Hematopoietic multipotent progenitor cell treated with erythropoietin and hydrocortisone succinate and interleukin-3 and kit ligand, for 8 days (in vitro differentiated cells): ENCODE measurements at places on chromosomes 1 and 21.

- DNase-seq = no peak
These were observed 3.5 kb downstream of the KLHL12 start for GRCh38 chr1:202923533-202923932.

- peak; percentile 44 for DNase-seq
These were observed at the start of gene RNPEP for GRCh38 chr1:201982623-201983379. RNPEP (plus strand) TSS chr1:201982648; CDS start chr1:201982667, 19 bp downstream.

- DNase-seq = no peak
These were observed 385.6 kb downstream of the HLX start for GRCh38 chr1:221264848-221265247.

GRCh38 chr1:113137563-113137962 is 64.6 kb downstream of the LRIG2 start:
- DNase-seq = peak; percentile 40

GRCh38 chr1:4512636-4513035 is 141.8 kb upstream of the AJAP1 start:
- DNase-seq = no peak

DNA sequence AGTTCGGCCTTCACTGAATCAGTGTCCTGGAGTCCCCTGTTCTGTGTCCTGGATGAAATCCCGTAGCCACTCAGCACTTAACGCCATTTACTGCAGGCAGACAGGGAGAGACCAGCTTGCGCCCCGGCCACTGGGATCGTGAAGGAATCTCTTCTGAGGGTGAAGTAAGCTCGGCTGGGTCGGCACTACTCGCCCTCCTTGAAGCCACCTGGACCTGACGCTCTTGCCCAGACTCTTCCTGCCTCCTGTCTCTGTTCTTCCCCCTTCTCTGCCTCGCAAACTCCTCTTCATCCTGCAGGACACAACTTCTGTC is 99.9 kb upstream of the ZBTB40 start:
- DNase-seq = no peak

DNA sequence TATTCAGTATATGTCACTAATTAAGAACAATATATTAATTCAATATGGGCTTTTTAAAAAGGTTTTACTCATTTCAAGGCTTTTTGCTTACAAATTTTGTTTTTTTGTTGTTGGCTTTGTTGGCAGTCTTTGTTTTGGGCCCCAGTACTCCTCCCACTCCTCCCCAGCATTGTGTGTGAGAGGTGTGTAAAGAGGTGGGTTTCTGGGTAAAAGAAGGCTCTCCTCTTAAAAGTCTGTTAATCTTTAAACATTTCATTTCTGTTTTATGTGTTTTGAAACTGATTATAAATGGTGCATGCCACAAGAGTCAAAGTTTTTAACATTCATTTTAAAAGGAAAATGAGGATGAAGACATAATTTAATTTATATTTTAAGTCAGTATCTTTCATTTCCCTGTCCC is 79.6 kb downstream of the SASS6 start:
- DNase-seq = no peak

DNA sequence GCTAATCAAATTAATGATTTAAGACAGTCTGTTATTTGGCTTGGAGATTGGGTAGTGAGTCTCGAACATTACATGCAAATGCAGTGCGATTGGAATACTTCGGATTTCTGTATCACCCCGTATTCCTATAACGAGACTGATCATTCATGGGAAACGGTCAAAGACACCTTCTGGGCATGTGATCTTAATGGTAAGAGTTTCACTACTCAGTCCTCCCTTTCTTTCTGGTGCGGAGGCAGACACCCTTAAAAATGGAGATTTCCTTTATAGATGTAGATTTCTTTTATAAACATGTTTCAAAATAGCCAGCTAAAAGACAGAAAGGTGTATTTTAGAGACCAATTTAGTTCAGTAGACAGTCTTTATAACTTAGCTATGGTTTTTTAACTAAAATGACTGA is 74.4 kb downstream of the HS2ST1 start:
- no peak for DNase-seq

DNA sequence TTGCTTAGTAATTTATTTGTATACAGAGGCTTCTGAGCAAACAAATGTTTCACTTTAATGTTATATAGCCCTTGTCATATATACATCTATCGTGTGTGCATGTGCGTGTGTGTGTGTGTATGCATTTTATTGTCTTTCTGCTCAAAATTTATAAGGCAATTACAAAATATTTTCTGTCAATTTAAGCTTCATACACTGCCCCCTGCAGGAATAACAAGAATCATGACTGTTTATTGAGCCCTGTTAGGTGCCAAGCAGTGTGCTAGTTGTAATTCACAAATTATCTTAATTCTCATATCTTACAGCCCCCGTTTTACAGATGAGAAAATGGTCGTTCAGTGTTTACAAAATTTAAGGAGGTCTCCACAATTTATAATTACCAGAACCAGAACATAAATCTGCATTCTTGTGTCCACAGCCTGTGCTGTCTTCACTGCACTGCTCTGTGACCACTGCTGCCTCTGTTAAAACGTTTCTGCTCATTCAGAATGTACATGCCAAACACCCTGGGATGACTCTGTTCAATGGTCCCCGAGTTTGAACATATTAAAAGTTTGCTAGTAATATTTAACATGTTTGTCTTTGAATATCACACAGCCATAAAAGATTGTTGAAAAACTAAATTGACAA is 181.3 kb downstream of the ATP6V1G3 start:
- peak; percentile 55 for DNase-seq

DNA sequence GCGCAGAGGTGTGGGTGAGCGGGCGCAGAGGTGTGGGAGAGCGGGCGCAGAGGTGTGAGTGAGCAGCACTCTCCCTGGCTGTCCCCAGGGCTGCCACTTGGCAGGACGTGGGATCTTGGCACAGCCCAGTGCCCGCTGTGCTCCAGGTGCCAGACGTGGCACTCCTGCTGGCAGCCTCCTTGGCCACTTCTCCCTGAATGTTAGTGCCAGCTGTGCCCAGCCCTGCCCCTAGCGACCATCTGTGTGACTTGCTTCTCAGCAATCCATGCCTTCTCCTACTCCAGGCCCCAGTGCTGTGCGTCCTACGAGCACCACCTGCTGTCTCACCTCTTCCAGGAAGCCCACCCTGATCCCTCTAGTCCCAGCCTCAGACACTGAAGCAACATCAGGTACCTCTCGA is 30.5 kb downstream of the KRTAP10-1 start:
- DNase-seq = peak; percentile 4

GRCh38 chr1:53769780-53770179 is 30.8 kb upstream of the GLIS1 start:
- DNase-seq = no peak

- DNase-seq = no peak
These were observed 148.4 kb downstream of the SYT2 start for GRCh38 chr1:202561726-202562443.

- no peak for DNase-seq
These were observed 3.0 kb downstream of the VAMP4 start for GRCh38 chr1:171738911-171739310.

GRCh38 chr1:226682871-226683814 is 55.9 kb downstream of the ITPKB start:
- DNase-seq = no peak

- DNase-seq = no peak
These were observed 303.7 kb downstream of the HLX start for GRCh38 chr1:221182791-221183533.

DNA sequence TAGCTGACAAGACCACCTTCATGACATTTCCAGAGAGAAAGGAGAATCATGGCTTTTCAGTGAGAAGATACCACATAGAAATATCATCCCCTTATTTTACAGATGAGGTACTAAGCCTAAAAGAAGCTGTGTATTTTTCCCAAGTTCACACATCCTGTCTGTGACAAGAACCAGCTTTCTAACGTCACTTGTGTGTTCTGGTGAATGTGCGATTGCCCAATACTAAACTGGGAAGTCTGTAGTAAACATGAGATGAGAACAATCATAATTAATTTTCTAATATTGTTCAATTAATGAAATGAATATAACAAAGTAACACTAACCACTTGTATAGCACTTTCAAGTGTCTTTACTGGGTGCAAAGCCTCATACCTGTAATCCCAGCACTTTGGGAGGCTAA is 46.0 kb downstream of the PTGER3 start:
- no peak for DNase-seq

DNA sequence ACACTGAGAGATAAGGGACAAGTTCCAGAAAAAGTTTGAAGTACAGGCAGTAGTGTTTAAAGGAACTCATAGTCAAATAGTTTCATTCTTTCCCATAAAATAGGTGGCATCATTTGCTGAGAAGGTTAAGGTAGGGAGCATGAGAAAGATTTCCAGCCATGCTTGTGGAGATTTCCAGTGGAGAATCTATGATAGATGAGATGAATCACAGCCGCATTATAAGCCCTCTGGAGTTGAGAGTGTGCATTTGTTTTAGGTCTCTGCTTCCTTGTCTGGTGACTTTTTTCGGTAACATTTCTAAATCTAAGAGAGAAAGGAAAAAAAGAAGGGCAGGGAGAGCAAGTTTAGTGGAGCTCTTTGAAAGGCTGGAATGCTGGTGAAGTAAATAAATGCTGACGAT is 108.7 kb downstream of the DISP1 start:
- no peak for DNase-seq

DNA sequence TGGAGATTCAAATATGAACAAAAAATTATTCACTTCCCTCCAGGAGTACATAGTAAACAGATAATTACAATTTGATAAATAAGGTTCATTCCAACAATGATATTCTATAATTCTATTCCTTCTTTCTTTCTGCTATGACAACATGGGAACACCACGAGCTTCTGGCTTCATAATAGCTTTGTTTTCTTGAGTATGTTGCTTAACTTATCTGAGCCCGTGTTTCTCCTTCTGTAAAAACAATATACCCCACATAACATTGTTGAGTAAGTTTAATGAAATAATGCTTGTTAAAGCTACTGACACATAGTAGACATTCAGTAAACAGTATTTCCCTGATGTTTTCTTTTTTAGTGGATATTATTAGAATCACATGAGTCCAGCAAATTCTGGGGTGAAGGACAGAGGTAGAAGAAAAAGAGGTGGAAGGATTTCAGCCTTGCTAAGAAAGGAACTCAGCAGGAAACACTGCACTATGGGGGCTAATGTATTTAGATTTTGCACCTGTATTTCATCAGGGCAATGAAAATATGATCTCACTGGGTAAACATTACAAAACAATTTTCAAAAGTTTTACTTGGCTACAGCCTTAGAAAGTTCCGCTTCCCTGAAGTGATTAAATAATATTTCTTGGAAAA is 430.8 kb upstream of the C1orf87 start:
- no peak for DNase-seq

- DNase-seq = no peak
These were observed 76.4 kb downstream of the GDAP2 start for GRCh38 chr1:117852853-117853553.

- DNase-seq = no peak
These were observed 61.8 kb upstream of the LRRC8D start for GRCh38 chr1:89759036-89759435.

GRCh38 chr1:110356379-110356778 is 17.2 kb downstream of the RBM15 start:
- no peak for DNase-seq

GRCh38 chr1:232499188-232499587 is 130.7 kb downstream of the SIPA1L2 start:
- DNase-seq = no peak

DNA sequence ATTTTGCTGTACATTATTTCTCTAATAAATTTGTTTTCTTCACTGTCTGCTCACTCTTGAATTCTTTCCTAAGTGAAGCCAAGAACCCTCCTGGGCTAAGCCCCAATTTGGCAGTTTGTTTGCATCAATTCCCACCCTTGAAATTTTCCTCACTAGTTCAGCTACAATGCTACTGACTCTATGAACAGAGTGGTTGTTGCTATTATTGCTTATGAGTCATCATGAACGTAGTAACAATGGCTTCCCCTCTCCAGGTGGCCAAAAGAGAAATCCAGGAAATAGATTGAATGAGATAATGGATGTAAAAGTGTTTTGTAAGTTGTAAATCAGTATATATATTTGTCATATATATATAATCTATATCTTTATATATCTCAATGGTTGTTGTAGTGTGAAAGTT is 193.0 kb downstream of the URB2 start:
- no peak for DNase-seq

DNA sequence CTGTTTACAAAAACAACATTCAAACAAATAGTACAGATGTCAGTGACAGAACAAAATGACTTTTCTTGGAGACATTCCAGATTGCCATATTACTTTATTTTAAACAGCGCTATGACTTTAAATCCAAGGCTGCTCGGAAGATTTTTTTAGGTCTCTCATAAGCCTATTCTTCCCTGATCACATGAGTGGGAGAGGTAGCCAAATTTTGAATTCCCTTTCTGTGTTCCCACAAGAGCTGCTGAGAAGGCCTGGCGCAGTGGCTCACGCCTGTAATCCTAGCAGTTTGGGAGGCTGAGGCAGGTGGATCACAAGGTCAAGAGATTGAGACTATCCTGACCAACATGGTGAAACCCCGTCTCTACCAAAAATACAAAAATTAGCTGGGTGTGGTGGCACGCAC is 53.7 kb downstream of the SLC35A3 start:
- no peak for DNase-seq

DNA sequence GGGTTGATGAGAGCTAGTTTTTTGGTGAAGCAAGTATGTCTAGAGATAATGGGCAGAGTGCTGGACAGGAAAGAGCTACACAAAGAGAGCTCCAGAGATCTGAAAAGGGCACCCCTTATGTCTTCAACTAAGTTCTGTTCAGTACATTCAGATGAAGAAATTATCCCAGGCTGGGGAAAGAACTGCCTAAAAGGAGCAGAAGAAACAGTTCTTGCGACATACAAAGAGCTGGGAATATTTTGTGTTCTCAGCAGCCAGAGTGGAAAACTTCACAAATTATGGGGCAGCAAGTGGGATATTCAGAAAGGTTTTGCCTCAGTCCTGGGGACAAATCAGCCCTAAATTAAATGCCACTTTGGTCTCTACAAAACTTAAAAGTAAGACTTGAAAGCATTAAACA is 17.4 kb upstream of the CCN1 start:
- DNase-seq = no peak

DNA sequence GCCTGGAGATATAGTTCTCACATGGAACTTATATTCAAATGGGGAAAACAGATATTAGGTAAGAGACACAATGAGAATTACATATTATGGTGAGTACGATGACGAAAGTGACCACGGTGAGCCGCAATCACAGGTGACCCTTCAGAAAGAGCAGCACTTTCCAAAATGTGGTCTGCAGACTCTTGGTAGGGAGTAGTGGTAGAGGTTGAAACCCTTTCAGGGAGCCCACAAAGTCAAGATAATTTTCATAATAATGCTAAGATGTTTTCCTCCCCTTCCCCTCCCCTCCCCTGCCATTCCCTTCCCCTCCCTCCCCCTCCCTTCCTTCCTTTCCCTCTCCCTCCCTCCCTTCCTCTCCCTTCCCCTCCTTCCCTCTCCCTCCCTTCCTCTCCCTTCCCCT is 83.5 kb upstream of the AKT3 start:
- DNase-seq = no peak

- no peak for DNase-seq
These were observed at the start of gene TAS1R1 for GRCh38 chr1:6554907-6555778. TAS1R1 (plus strand) TSS chr1:6555307; CDS start chr1:6555374, 67 bp downstream.
